ENCODE measurements at places on chromosomes 1 and 21.
A peak's percentile ranks its signal among the peaks of the same experiment; 100 is the strongest.

- DNase-seq = no peak
Observed at GRCh38 chr1:38569932-38570656, 289.5 kb downstream of the RRAGC start.

DNA sequence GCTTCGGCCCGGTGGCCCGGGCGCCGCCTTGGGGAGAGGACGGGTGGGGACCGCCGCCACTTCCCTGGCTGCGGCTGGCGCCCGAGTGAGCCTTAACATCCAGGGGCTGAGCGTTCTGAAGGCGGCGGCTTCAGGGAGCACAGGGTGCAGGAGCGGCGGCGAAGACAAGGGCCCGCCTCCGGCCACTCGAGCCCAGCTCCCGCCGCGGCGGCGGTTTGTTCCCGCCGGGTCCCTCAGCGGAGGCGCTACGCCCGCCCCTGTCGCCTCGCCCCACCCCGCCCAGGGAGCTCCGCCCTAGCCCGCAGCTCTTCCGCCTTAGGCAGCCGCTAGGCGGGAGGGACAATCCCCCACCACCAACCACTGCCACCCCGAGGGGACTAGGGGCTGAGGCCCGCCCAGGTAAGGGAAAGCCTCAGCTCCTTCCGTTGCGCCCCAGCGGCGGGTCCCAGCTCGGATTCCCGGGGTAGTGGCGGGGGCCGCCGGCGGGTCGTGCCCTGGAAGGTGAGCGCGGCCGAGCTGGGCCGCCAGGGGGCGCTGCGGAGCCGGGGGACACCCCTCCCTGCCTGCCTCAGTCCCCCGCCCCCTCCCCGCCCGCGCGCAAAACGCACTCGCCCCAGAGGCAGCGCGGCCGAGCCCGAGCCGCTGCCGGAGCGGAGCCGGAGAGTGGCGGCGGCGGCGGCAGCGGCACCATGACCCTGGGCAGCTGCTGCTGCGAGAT, at the start of gene FOXD2:
Gene FOXD2, plus strand, starts transcription at position 598 of the 718 bp plus-strand sequence. Its CDS starts 92 bp downstream, at position 690.
- DNase-seq = peak; percentile 87

GRCh38 chr1:94434365-94435045, 16.3 kb downstream of the ABCD3 start:
- DNase-seq = no peak

DNA sequence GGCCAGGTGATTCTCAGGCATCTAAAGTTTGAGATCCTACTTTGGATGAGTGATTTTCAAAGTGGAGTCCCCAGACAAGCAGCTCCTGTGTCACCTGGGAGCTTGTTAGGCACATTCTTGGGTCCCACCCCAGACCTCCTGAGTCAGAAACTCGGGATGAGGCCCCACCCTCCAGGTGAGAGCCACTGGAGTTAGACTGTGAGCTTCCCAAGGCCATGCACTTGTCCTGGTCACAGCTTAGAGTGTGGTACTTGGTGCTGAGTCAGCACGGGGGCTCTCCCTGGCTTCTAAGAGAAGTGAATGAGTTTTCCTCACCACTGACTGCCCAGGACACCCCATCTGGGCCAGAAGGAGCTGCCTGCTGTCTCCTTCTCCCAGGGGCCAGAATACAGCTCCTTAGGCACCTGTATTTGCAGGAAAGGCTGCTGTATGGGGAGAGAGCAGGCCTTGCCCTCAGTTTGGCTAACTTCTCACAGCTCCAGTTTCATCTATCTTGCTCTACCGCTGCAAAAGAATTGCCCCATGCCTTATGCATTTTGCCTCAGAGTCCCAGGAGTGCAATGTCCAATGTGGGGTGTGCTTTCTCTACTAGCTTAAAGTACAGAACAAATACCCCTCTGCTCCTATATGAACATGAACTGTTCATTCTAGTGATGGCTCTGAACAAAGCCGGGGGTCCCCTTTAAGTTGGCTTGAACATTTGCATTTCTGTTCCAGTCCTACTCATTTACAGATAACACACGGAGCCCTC, 98.1 kb downstream of the PSMG1 start:
- DNase-seq = no peak

DNA sequence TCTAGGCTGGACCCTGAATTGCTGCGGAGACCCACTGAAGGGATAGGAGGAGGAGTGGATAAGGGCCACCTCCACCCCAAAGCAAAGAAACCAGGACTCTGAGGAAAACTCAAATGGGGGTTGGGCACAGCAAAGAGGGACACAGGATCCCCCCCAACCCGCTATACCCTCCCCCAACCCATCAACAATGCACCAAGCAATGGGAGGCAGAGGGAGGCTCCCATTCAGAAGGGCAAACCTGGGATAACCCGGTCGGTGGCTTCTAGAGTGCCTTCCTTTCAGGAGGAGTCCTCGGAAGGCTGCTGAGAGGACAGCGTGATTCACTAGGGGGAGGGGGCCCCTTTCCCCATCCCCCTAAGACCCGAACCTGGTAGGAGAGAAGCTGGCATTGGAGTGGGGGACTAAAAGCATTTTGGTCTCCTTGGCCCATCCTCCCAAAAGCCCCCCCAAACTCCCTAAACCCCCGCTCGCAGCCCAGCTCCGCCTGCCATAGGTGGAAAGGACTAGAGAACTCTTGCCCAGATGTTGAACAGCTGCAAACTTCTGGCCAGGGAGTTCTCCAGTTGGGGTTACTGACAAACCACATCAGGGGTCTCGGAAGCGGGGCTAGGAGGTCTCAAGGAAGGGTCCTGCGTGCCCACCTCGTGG, 1.3 kb downstream of the MEF2D start:
- DNase-seq = no peak

- DNase-seq = no peak
Observed at GRCh38 chr1:125087247-125087646, 3902.5 kb downstream of the SRGAP2C start.

DNA sequence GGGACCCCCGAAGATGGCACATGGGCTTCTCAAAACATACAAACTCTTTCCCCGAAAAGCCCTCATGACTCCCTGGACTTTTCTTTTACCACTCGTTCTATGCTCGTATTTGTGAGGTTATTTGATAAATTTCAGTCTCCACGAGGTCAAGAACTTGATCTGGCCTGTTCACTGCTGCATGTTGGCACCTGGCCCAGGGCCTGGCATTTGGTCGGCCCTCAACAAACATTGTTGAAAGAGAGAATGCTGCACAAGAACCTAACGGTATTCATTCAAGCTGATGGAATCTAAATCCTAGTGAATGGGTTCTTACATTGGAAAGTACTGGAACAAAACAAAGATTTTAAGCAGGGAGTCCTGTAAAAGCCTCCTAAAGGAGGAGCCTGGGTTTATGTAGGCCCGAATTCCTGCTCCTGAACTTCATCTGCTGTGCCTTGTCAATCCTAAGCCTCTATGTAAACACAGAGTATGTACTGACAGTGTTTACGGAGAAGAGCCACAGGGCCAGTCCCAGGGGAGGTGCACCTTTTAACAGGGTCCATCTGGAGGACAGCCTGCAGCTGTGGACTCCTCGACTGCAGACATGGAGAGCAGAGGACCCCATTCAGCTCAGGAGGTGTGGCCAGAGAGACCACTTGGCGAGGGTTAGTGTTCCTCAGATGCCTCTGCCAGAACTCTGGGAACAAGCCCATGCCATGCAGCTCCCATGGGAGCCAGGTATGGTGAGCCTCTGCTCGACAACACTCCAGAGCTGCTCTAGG, 46.9 kb downstream of the L1TD1 start:
- no peak for DNase-seq

DNA sequence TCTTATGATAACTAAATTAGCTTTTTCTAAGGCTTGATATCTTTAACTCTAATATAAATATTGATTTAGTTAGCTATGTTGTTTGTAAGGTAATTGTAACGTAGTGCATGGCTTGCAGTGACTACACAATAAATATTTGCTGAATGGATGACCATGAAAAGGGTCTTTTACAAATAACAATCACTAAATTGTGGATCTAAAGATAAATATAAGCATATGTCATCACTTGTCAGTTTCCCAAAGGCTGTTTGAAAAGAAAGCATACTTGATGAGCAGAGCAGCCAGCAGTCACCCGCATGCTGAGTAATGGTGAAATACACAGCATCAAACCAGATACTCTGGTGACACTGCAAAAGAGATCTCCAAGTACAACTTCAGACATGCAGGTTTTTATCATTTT, 92.5 kb upstream of the FMN2 start:
- DNase-seq = no peak

DNA sequence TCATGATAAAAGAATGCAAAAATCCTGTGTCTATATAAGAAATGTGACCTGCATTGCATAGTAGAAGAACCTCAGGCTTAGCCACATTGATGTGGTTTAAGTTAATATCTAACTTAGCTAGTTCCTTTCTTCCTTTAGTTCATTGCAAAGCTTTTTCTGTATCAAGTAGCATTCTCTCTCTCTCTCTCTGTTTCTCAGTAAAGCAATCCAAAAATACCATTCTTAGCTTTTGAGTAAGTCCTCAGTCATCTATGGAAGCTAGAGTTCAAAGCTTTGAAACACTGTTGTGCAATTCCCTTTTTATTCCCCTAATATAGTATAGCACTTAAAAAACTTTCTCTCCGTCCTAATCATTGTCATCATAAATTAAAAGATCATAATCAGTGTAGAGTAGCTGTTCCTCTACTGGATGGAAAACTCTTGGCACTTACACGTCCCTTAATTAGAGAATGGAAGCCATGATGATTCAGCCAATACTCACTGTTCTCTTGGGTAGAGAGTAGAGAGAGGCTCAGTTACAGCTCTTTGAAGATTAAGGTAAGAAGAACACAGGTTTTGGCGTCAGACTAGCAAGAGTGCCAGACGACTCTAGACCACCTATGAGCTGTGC, 350.3 kb upstream of the LYPLAL1 start:
- no peak for DNase-seq

DNA sequence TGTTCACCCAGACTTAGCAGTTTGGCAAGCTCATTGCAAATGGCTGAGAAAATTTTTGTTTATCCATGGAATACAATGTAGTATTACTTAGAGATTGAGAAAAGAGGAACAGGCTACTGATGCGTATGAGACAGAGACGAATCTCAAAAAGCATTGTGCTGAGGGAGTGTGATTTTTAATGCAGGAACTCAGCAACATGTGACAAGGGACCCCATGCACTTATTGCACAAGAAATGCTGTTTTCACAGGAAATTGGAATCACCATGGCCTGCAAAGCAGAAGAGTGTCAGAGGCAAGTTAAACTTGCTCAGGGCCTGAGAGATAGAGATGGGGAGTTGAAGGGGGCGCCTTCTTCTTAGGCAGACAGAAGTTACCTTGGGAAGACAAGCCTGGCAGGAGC, 32.6 kb upstream of the TLR5 start:
- no peak for DNase-seq

DNA sequence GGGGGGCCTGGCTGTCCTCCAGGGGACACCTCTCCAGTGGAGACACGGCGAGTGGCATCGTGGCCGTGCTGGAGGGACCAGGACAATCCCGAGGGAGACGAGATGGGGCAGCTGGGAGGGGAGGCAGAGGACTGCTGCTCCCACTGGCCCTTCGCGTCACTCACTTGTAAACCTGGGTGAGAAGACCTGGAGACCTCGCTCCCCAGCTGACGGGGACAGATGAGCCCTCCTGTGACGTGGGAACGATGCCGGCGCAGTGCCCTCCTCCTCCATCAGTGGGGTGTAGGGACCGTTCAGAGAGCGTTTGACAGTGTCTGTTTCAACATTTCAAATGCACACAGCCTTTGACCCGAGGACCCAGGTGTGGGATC, 4.6 kb downstream of the SPATC1L start:
- DNase-seq = no peak

DNA sequence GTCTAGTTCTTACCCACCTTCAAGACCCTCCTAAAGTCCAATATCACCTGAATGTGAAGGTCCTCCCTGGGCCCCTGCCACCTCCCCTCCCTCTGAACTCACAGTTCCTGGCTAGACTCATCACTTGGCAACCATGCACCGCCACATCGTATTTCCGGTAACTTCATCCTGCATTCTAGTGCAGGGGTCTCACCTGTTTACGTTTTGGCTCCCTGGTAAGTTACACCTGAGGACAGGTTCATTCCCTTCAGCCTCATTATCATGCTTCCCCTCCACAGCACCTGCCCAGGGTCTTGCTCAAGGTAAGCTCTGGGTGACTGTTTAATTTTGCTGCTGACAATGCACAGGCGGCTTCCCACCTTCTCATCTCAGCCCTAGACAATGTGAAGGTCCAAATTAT, 93.1 kb downstream of the MIS18A start:
- DNase-seq = no peak

GRCh38 chr1:111731956-111732355, 7.2 kb downstream of the INKA2 start:
- DNase-seq = no peak

DNA sequence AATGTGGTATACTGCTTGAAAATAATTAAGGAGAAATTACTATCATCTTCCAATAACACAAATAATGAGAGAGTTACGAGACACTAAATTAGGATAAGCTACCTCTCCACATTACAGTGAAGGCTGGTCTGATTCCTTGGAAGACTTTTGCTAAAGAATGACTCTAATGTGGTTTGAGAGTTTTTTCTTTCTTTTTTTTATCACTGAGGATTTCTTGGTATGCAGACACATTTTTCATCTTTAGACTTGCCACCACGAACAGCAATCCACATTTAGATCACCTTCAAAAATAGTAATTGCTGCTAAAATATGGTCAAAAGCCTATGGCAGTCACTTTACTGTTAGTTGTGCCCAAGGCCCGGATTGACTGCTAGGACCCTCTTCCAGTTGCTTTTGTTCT, 16.6 kb upstream of the TMEM35B start:
- no peak for DNase-seq

DNA sequence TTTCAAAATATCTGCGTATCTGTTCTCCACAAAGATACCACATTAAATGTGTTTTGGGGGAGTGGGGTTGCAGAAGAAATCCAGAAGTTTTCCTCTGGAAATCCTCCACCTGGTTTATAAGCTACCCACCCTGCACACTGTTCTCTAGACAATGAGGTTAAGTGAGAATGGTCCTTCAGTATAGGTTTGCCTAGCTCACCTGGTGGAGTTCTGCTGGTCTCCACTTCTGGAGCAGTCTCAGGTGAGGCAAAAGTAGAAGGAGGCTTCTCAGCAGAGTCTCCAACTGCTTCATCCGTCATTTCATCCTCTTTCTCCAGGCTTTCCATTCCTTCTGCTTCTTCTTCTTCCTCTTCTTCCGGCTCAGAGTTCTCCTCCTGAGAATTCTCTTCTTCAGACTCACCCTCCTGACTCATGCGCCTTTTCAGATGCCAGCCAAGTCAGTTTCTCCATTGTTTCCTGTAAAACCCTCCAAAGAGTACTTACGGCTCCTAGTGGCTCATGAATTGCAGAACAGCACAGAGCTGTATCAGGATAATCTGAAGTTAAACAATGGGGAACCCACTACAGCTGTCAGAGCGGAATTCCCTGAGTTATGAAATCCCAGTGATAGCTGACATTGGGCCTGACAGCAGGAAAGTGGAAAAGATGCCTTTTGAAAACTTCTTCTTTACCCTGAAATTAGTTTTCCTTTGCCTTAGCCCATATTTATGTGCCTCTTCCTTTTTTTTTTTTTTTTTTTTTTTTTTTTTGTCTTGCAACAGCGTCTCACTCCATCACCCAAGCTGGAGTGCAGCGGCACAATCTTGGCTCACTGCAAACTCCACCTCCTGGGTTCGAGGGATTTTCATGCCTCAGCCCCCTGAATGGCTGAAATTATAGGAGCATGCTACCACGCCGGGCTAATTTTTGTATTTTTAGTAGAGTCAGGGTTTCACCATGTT, 38.5 kb downstream of the MSTO1 start:
- no peak for DNase-seq
